Cardiac fibroblast (primary cell): ENCODE measurements at places on chromosomes 4 and X.

GRCh38 chrX:103157496-103158316 lies 57.2 kb upstream of the BEX4 start:
- DNase-seq = peak; percentile 71

DNA sequence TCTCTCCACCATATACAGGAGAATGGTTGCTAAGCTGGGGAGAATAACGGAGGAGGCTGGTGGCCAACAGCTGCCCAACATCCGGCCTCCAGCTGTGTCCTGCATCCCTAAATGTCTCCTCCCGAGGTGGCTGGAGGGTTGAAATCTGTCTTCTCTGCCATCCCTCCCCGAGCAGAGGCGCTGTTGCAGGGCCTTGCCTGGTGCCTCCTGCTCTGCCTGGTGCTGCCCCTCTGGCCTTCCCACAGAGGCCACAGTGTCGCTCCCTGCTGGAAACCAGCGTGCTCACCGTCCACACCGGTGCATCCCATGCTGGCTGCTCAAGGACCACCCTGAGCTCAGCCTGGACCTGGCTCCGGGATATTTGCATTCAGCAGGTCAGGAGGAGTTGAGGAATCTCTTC lies 115.2 kb downstream of the ENPP6 start:
- DNase-seq = no peak

DNA sequence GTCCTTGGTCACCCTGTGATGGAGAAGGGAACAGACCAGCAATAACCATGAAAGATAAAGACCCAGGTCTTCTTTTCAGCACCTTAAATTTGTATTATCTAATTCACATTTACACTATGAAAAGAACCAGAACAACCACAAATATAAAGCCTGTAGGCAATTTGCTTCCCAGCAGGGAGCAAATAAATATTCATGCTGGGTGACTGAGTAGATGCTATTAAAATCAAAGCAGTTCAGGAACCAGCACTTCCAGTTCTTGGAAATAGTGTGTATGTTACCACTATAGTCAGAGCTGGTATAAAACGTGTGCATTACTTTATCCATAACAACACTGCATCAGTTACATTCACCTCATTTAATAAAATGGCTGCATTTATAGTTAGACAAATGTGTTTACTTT lies 177.8 kb upstream of the ETNPPL start:
- DNase-seq = no peak

DNA sequence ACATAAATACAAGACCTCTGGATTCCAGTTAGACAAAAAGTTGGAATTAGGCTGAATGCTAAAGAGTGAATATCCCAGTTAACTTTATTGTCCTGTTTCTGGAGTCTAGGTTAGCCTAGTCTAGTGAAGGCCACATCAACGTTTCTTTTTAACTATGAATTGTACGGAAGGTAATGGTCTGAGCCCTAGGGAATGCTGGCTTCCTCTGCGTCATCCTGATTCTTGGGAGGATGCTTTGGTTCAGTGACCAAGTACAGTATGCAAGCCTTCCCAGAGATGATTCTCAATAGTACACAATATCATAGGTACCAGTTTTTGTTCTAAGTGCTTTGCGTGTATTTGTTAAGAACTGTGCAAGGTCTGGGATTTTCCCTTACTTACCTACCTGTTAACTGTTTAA lies 11.8 kb downstream of the DIAPH2 start:
- no peak for DNase-seq

DNA sequence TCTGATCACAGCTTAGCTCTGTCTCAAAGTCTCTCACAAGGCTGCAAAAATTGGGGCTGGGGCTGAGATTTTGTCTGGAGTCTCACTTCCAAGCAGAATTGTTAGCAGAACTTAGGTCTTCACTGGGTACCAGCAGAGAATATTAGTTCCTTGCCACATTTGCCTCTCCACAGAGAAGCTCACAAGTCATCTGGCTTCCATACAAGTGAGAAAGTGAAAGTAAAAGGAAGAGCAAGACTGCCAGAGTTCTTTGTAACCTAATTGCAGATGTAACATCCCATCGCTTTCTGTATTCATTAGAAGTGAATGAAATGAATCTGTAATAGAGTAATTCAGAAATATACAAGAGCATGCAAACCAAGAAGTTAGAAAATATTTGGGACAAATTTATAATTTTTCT lies 624.1 kb upstream of the GNPDA2 start:
- DNase-seq = peak; percentile 8

GRCh38 chrX:111687305-111687704 lies 6.3 kb downstream of the ALG13 start:
- DNase-seq = no peak

- DNase-seq = no peak
Measured at GRCh38 chr4:1933700-1934099, 62.5 kb downstream of the NSD2 start.

- DNase-seq = no peak
Measured at GRCh38 chr4:2939383-2940243, 23.6 kb downstream of the NOP14 start.

DNA sequence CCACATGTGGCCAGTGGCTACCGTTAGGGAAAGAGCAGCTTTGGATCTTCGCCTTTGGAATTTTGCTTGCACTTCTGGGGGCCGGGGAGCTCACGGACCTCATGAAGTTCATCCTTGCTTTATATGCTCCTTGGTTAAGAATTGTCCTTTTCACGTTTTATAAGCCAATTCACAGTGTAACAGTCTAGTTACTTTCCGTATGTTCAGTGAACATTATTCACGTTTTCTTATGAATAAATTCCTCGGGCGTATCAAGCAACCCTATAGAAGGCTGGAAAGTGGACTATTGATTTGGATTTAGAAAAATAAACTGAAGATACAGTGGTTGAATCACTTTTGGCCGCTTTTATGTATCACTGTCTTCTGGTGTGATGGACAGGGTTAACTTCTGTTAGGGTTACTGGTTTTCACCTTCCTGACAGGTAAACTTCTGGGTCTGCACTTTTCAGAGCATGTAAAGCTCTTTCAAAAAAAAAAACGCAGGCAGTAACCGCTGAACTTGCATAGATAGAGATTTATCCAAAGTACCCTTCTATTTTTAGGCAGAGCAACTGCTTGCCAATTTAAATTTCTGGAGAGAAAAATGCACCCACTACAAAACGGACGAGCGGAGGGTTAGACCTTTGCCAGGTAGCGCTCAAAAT lies 569 bp upstream of the PDLIM5 start:
- no peak for DNase-seq

- DNase-seq = peak; percentile 42
Measured at GRCh38 chrX:19133231-19133630, 11.0 kb upstream of the ADGRG2 start.

DNA sequence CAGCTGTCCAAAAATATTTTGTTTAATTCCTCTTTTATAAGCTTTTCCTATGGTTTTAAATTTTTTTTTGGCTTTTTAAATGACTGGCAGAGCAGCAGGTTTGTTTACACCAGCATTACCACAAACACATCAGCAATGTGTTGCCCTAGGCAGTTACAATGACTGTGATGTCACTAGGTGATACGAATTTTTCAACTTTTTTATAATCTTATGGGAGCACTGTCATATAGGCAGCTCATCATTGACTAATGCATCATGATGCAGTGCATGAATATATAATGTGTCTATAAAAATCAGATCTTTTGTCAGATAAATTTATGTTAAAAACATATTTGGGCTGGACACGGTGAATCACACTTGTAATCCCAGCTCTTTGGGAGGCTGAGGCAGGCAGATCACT lies 231.6 kb upstream of the SLIT2 start:
- no peak for DNase-seq

DNA sequence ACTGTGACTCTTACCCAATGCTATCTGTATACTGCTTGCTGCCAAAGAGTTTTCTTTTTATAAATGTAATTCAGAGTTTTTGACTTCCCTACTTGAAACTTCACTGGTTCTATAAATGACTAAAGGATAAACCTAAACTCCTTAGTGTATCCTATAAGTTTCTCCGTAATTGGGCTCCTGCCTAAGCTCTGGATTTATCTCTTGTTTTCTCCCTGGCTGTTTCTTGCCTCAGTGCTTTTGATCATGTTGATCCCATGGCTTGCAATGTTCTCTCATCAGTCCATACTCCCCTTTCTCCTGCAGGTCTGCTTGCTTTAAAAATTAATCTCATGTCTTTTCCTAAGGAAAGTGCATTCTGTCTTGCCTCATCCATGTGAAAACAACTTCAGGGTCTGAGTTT lies 1543.1 kb upstream of the IGFBP7 start:
- DNase-seq = no peak

GRCh38 chrX:107493141-107493540 lies 43.7 kb downstream of the FRMPD3 start:
- DNase-seq = no peak

- DNase-seq = no peak
Measured at GRCh38 chr4:55725057-55725456, 89.0 kb upstream of the NMU start.

- DNase-seq = peak; percentile 78
Measured at GRCh38 chr4:87895964-87896621, 63.3 kb downstream of the MEPE start.

- DNase-seq = no peak
Measured at GRCh38 chr4:145539671-145540070, 58.0 kb downstream of the SMAD1 start.

GRCh38 chr4:108139089-108139488 lies 29.6 kb downstream of the LEF1 start:
- no peak for DNase-seq

- DNase-seq = no peak
Measured at GRCh38 chrX:12890467-12890866, 16.0 kb upstream of the TLR8 start.

- no peak for DNase-seq
Measured at GRCh38 chrX:153884136-153884535, 1.8 kb downstream of the L1CAM start.

DNA sequence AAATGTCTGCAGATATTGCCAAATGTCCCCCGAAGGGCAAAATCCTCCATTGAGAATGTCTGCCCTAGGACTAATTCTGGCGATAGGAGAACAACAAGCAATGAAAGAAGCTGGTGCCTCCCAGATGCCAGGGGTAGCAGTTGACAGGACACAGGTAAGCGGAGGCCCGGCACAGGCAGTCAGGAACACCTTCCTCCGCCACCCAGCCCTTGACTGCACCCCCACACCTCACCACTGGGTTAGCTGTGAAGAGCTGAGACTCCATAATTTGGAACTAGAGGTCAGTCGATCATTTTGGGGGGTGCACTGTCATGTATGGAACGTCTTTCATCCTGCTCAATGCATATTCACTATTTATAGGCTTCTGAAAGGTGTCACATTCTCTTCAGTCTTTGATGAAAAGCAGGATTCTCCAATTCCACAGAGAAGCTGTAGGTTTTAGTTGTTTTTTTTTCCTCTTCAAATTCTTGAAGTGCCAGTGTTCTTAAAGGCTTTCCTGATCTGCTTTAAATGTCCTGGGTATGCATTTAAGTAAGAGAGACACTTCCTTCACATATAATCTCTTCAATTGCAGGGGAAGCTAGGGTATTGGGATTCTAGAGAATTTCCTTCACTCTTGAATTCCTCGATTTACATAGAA lies 111.6 kb upstream of the ZFP42 start:
- no peak for DNase-seq

DNA sequence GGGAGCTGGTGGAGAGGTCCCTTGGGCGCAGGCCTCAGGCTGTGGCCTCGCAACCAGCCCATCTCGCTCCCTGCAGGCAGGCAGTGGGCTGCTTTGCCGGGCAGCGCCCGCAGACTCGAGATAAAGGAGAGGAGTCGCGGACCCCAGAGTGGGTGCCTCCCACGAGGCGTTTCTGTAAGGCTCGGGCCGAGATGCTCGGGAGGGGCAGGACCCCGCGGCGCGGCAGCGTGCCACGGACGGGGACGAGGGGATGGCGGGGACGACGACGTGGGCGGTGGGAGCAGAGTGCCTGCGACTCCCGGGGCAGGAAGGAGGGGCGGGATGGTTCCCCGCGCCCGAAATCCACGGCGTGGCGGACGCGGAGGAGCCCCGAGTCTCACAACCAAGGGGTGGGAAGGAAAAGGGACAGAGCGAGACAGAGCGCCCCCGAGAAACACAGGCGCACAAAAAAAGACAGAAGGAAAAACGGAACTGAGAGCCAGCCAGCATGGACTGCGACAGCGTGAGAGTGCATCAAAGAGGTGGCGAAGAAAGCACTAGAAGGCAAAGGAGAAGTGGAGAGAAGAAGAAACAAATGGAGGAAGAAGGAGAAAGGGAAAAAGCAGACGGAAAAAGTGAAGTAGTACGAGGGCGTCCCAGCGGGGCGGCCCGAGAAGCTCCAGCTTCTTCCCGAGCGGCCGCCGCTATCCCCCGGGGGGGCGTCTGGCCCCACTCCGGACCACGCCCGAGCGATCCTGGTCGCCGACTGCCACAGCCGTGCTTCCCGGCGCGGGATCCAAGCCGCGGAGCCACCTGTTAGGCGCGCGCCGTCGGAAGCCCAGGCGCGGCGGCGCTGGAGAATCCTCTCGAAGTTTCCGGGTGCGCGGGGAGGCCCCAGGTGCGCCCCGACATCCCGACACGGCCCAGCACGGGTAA lies 1.5 kb downstream of the BEND4 start:
- DNase-seq = no peak

DNA sequence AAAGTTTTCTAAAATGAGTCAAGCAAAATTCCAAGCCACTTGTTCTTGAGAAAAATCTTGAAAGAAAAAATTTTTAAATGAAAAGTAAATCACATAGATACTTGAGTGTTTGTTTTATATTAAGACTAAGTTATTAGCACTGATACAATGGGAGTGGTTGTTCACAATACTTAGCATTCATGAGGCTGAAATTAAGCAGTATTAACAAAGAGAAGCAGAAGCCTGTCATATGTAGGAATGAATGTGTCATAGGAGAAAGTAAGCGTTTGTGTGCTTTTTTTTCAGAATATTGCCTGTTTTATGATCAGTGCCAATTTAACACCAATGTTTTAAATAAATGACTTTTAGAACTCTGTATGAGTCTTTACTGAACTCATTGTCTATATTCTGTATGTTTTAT lies 37.6 kb downstream of the PLS3 start:
- no peak for DNase-seq

DNA sequence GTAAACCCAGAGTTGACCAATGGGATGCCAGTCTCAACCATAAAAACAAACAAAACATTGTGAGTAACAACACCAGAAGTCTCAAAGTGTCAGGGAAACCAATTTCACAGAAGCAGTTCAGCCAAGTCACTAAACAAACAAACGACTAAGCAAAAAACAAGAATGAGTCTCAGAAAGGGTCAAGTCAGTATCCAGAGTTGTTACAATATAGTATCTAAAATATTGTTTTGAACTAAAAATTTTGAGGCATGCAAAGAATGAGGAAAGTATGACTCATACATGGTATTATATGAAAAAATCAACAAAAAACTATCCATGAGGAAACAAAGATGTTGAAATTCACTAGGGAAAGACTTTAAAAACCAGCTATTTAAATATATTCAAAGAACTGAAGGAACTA lies 70.6 kb downstream of the AR start:
- peak; percentile 53 for DNase-seq

DNA sequence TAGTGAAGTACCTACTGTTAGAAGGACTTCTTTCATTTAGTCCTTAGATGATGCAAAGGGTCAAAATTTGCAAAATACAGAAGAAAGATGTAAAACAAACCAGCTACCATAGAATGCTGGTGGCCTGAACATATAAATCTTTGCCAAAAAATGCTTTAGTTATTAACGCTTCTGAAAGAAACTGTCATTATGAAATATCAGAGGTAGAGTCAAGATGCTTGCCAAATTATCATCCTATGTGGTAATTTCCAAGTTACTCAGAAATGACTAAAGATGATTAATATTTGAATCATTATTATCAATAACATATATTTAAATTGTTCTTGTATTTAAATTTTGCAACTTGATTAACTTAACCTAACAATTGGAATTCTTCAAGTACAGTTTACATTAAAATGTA lies 588.4 kb upstream of the FAM241A start:
- peak; percentile 57 for DNase-seq
